AML-193 (cell line): ENCODE measurements at places on chromosomes 6 and 20.

- DNase-seq = no peak
Observed at GRCh38 chr6:116359835-116360234, 10.9 kb upstream of the DSE start.

- DNase-seq = peak; percentile 59
Observed at GRCh38 chr6:170553534-170554012, 466 bp upstream of the PSMB1 start.

- peak; percentile 42 for DNase-seq
Observed at GRCh38 chr6:63816982-63817436, 181.4 kb downstream of the PHF3 start.

DNA sequence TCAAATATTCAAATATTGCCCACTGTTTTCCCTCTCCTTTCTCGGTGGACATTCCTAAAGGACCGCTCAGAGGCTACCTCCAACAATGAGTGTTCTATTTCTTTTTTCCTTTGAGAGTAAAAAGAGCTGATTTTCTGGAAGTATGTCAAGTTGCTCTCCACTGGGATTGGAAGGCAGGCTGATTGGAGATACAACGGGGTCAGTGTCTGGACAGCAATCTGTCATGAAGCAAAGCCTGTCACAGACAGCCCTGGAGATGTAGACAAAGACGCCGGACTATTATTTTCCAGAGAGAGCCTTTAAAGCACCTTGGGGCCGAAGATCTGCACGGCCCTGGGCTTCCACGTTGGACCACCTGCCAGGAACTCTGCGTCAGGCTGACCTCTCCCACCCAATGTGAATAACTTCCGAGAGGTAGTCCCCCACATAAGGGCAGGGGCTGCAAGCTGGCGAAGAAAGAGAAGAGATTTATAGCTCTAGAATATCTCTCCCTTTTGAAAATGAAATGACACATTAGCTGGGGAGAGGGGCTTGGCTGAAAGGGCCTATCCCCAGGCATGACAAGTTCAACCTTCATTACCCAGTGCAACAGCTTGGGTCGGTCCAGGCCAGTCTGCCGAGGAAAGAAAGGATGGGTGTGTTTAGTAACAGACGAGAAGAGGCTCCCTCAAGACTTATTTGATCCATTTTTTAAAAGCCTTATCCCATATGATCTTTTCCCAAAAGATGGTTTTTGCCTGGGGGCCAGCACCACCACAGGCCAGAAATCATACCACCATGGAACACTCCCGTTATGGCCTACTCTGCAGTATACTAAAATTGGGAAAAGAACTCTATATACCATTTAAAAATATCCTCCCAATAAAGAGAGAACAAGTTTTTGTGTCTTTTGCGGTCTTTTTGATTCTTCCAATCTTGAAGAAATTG, 131.1 kb downstream of the OLIG3 start:
- no peak for DNase-seq

DNA sequence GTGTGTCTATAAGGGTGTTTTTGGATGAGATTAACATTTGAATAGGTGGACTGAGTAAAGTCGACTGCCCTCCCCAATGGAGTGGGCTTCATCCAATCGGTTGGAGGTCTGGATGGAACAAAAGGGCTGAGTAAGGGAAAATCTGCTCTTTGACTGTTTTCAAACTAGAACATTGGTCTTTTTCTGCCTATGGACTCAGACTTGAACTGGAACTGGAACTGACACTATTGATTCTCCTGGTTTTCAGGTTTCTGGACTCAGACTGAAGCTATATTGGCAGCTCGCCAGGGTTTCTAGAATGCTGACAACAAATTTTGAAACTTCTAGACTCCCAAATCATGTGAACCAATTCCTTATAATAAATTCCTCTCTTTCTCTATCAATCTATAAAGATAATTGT, 498.9 kb upstream of the EPHA7 start:
- no peak for DNase-seq

DNA sequence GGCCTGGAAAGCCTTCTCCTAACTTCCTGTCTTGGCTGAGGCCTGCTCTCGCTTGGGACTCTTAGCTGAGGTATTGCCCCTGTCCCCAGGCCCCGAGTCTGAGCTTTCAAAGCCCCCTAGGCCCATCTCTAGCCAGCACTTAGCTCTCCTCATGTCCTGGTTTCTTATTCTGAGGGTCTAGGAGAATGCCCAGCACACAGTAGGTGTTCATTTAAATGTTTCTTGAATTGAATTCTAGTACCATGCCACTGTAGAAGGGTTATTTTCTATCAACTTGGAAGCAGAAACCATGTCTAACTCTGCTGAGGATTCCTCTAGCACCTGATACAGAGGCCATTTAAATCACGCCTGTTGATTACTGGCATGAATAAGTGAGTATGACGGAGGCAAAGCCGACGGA, 98.5 kb downstream of the VEGFA start:
- DNase-seq = no peak

- DNase-seq = no peak
Observed at GRCh38 chr6:150639823-150640331, 40.2 kb downstream of the PLEKHG1 start.

GRCh38 chr6:3926150-3926482, 76.9 kb downstream of the FAM50B start:
- no peak for DNase-seq

DNA sequence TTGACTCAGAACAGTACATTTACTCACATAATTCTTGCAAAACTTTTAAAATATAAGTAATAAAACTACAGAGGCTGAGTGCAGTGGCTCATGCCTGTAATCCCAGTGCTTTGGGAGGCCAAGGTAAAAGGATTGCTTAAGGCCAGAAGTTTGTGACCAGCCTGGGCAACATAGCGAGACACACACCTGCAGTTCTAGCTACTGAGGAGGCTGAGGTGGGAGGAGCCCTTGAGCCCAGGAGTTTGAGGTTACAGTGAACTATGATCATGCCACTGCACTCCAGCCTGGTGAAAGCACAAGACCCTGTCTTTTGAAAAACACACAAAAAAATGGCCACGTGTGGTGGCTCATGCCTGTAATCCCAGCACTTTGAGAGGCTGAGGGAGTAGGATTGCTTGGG, 21.8 kb upstream of the MYO6 start:
- DNase-seq = no peak

DNA sequence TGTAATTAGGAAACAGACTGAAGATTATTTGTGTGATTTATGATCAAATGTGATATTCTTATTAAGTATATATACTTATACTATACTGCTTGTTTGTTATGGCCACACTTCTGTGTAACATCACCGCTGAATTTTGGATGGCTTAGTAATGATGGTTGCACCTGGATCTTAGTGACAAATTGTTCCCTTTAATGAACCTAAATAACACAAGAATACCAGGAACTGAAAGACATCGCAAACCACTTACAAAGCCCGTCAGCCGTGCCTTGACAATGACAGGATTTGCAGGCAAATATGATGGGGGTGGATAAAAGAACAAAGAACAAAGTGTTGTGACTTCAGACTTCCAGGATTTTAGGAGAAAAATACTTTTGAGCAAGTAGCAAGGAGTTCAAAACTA, 67.1 kb downstream of the LAMP5 start:
- no peak for DNase-seq

DNA sequence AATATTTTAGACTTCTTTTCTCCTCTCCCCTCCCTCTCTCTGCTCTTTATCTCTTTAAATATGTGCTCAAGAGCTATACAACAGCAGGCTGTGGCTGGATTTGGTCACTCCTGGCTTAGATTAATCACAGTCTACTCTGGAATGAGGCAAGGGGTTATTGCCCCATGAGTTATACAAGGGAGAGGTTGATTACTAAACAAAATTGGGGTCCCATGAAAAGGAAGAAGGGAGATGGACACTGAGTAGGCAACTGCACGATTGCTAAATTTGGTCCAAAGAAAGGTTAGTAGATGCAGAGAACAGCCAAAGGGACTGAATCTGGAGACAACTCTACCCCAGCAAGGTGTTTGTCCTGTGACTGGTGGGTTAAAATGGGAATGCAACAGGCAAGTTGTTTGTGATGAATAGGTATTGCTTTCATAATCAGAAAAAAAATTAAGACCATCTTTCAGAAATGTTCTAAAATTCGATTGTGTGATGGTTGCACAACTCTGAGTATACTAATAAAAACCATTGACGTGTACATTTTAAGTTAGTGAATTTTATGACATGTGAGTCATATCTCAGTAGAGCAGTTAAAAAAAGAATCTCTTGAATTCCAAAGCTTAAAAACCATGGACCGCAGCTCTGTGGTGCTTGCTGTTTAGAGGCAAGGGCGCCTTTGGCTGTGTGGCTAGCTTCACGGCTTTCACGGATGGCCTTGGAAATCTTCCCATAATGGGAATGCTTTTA, 57.1 kb downstream of the KIZ start:
- no peak for DNase-seq

GRCh38 chr6:34519971-34520644, 36.0 kb downstream of the SPDEF start:
- no peak for DNase-seq

GRCh38 chr20:25459916-25460535, 52.6 kb downstream of the GINS1 start:
- DNase-seq = no peak

GRCh38 chr20:47802975-47803374, 17.7 kb upstream of the SULF2 start:
- DNase-seq = no peak

GRCh38 chr6:116667623-116668022, 943 bp downstream of the ZUP1 start:
- DNase-seq = peak; percentile 81

DNA sequence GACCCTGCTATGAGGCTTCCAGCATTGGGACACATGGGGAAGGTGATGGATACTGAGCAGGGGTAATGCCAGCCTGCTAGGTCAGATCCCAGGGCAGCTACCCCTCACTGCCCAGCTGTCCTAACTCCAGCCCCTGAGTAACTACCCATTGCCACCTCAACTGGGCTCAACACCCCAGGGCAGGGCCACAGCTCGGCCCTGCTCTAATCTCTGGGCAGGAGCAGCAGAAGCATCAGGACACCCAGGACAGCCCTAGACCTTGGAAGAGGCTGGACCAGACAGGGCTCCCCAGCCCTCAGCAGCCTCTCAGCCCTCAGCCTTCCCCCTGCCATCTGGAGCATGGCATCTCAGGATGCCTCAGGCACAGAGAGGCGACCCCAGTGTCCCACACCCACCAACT, 67.4 kb upstream of the TOP1 start:
- no peak for DNase-seq

GRCh38 chr6:111565326-111566221, 40.1 kb downstream of the TRAF3IP2 start:
- DNase-seq = no peak

DNA sequence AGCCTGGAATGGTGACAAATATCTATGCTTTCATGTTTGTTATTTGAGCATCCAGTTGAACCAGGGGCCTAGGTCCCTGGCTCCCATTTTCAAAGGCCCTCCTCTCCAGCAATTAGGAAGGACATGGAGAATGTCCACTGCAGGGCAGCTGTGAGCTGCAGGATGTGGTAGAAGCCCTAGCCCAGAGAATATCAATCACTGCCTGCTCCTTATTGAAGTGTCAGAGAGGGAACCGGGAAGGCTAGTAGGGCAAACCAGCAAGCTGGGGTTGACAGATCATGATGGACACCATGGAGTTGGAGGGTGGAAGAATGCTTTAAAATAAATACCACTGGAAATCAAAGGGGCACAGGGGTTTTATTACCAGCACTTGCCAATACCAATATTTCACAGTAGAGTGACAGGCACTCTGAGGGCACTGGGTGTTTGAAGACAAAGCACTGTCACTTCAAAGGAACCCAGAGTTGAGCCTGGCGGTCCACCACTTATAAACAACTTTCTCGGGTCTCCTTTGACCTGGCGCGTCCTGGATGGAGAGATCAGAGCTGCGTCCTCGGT, 47.7 kb downstream of the ZNF831 start:
- no peak for DNase-seq

GRCh38 chr6:3195695-3196497, 31.6 kb downstream of the TUBB2B start:
- DNase-seq = no peak

DNA sequence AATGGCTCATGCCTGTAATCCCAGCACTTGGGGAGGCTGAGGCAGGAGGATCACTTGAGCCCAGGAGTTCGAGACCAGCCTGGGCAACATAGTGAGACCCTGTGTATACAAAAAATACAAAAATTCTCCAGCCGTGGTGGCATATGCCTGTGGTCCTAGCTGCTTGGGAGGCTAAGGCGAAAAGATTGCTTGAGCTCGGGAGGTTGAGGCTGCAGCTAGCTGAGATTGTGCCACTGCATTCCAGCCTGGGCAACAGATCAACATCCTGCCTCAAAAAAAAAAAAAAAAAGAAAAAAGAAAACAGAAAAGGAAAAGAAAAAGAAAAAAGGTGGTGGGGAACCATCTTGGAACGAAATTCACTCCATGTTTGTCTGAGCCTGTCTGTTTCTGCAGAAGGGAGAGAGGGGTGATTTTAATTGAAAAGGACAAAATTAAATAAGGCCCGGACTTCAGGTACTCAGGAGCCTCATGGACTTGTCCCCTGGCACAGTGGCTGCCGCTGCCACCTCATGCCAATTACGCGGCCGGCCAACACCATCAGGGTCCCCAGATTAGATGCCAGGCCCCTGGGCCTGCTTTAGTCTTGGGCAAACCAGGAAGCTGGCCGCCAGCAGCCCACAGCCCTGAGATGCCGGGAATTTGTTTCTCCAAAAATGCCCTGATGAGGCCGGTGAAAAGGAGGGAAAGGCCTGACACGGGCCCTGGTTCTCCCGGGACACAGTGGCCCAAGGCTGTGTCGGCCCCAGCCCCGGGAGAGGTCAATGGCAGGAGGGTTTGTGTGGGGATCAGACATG, 37.8 kb upstream of the STX16 start:
- DNase-seq = no peak

- no peak for DNase-seq
Observed at GRCh38 chr6:160583794-160584193, 80.3 kb downstream of the LPA start.

DNA sequence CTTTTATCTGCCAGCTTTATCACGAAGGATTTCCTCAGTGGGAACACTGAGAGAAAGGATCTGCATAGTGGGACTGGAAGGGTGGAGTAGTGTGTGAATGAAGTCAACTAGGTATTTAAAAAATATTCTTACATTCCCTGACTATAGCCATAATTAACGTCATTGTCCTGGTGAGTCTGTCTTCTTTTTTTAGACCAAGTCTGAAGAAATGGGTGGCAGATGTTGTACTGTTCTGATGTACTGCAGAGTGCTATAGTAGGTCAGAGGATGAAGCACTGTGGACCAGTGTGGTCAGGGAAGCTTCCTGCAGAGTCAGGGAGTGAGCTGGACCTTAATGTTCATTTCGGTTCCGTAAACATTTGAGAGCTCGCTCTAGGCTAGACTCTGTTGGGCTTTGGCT, 11.9 kb downstream of the TULP4 start:
- no peak for DNase-seq

DNA sequence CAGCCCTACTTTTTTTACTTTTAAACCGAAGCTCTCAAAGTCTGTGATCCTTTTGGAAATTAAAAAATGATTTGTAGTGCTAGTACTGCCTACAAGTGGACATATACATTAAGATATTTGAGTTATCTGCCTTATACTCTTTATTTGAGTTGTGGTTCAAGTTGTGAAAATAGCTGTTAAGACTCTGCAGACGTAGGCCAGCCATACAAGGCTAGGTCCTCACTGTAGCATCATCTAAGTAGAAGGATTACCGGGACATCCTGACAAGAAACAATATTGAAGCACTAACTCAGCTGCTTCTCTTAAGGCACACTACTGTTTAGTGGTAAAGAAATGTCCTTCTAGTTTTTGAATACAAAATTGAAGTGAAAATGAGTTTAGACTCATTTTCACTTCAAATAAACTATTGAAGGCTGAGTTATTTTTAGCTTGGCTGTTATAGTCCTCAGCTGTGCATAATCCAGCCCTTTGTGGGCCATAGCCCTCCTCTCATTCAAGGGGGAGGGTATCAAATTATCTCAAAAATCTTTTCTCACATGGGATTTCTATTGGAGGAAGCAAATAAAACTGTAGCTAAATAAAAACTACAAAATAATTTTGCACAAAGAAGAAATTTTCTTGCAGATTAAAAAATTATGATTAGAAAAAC, 68.1 kb downstream of the JAG1 start:
- no peak for DNase-seq
